ENCODE measurements at places on chromosomes 4 and X.
A peak's percentile ranks its signal among the peaks of the same experiment; 100 is the strongest.

GRCh38 chr4:91471280-91471679 lies 832.5 kb upstream of the GRID2 start:
- DNase-seq = no peak

GRCh38 chr4:73608689-73609594 lies 11.3 kb downstream of the RASSF6 start:
- no peak for DNase-seq

- DNase-seq = no peak
Observed at GRCh38 chr4:160825644-160826338, 1338.0 kb downstream of the FSTL5 start.

- DNase-seq = no peak
Observed at GRCh38 chr4:37517326-37517725, 168.8 kb downstream of the RELL1 start.

DNA sequence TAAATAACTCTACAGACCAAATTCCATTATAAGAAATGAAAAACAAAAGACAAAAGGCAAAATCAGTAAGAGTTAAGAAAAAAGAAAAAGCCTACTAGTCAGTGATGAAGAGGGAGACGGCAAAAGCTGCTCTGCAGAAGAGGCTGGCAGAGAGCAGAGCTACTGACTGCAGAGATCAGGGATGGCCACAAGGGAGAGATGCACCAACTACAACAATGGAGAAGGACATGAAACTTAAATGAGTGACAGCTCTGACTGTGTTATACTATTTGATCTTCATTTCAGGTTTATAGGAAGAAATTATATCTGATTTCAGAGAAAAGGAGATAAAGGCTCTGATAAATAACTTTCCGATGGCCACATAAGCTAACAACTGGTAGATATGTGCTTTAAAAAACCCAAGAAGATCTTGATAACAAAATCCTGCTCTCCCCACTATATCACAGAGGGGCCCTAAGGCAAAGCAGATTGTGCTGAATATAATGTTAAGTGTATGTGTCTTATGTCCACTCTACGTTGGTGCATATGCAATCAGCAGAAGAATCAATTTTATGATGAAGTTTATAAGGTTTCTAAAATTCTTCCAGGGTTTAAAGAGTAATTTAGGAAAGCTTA lies 58.4 kb upstream of the COX18 start:
- DNase-seq = peak; percentile 3

GRCh38 chrX:9576059-9576458 lies 111.2 kb downstream of the TBL1X start:
- DNase-seq = no peak

GRCh38 chrX:32893751-32894150 lies 317.6 kb downstream of the DMD start:
- no peak for DNase-seq

DNA sequence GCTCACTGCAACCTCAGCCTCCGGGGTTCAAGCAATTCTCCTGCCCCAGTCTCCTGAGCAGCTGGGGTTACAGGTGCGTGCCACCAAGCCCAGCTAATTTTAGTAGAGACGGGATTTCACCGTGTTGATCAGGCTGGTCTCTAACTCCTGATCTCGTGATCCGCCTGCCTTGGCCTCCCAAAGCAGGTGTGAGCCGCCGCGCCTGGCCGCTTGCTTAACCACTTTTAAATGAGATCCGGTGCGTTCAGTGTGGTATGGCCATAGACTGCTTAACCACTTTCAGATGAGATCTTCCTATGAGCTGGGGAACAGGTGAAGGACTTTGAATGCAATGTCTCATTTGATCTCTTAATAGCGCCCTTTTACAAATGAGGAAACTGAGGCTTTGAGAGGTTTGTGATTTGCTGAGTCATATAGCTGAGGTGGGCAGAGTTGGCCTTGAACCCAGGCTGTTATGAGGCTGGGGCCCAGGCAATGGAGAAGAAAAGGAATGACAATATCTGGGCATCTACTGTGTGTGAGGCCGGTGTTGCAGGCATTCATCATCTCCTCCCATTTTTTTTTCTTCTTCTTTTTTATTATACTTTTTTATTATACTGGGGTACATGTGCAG lies 41.9 kb upstream of the NSG1 start:
- DNase-seq = no peak

DNA sequence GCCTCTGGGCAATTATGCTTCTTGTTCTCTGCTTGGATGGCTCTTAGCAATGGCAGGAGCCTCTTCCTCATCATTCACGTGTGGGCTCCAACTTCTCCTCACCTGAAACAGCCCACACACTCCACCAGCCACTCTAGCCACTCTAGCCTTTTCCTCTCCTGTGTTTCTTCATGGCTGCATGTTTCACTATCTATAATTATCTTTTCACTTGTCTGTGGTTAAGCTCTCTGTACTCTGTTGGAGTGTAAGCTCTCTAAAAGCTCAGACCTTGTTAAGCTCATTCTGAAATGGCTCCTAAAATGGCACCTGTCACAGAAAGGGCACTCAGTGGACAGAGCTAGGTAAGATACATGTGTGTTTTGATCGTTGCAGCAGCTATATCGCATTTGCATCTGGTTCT lies 80.0 kb downstream of the SH3KBP1 start:
- DNase-seq = no peak

DNA sequence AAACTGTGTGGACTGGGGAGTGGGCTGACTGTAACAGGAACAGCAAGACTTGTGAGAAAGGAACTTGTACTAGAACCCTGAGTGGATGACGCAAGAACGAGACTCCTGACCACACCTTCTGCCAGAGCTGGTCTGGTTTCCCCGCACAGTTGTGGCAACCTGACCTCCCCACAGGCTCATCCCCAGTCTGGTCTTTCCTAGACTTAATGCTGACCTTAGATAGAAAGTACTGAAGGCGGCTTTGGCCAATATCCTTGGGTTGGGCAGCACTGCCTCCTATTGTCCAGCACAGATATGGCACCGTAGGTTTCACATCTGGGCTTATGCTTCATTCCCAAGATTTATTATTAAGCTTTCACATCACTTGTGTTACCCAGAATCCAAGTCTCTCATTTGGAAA lies 137.8 kb upstream of the FRG1 start:
- no peak for DNase-seq

- DNase-seq = no peak
Observed at GRCh38 chr4:138901177-138901576, 114.4 kb upstream of the NOCT start.

GRCh38 chr4:2830632-2831610 lies 12.7 kb upstream of the ADD1 start:
- no peak for DNase-seq

DNA sequence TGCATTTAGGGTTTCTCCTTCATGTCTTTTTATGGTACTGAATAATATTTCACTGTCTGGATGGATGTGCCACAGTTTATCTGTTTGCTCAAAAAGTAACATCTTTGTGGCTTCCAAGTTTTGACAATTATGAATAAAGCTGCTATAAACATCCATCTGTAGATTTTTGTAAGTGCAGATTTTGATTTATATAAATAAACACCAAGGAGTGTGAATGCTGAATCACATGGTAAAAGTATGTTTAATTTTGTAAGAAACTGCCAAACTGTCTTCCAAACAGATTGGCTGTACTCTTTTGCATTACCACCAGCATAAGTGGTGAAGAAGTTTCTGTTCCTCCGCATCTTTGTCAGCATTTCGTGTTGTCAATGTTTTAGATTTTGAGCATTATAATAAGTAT lies 158.7 kb upstream of the GIMD1 start:
- DNase-seq = no peak

DNA sequence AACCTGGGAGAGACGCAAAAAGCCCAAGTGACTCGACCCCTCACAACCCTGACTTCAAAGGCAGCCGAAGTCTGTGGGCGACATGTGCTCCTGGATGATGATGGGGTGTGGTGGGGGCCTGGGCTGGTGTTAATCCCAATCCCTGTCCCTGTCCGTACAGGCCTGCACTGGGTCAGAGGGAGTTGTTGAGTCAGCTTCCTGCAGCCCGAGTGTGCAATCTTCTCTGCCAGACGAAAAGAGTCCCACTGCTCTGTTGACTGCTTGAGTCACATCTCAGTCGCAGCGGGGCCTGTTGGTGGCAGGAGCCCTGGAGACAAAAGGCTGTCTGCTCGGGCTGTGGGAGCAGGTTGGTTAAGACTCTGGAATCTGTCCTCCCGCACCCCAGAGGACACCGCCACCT lies 10.3 kb downstream of the FAM3A start:
- DNase-seq = no peak

DNA sequence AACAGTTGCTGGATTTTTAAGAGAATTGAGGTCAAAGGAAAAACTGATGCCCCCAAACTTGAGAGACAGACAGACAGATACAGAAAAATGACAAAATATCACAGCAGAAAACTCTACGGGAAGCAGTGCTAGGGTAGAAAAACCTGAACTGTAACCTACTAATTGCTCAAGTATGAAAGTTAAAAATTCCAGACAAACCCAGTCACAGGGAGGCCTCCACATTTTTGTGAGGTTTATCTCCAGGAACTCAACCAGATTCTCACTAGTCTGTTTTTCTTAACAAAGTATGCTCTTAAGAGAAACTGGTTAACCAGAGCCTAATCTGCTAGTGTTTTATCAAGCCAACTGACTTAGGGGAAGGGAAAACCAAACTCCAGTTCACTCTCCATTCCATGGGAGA lies 19.9 kb upstream of the PPP3CA start:
- no peak for DNase-seq

- DNase-seq = no peak
Observed at GRCh38 chrX:152641996-152642395, 4.3 kb downstream of the GABRQ start.

- DNase-seq = no peak
Observed at GRCh38 chr4:156885374-156885773, 86.2 kb downstream of the PDGFC start.

- DNase-seq = no peak
Observed at GRCh38 chr4:177484613-177485021, 42.4 kb upstream of the AGA start.

DNA sequence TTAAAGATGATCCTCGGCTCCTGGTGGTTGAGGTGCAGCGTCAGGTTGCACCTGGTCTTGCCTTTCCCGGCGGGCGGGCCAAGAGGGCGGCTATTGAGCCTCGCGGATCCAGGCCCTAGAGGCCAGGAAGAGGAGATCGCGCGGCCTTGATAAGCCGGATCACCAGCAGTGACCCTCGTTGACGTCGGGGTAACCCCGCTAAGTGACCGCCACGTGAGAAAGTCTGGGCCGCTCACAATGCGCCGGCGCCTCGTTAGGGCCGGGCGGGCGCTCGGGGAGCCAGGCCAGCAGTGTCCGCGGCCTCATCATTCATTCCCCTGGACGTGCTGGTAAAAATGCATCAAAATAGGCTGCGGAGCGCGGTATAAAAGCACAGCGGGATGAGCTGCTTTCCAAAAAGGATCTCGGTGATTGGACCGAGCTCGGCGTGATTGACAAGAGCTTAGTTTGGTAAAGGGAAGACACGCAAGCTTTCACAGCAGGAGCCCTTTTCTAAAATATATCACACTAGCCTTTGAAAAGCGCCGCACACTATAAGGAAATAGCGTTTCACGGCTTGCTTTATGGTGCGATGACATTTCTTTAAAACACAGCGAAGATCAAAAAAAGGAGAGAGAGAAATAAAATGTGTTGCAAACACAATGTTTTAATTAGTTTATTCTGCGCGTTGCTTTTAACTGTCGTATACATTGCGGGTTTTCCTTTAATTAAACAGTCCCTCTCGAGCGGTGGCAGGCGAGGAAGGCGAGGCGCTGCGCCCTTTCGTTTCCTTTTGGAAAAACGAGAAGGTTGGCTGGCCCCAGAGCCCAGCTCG lies 15.9 kb upstream of the ZIC3 start:
- DNase-seq = no peak

DNA sequence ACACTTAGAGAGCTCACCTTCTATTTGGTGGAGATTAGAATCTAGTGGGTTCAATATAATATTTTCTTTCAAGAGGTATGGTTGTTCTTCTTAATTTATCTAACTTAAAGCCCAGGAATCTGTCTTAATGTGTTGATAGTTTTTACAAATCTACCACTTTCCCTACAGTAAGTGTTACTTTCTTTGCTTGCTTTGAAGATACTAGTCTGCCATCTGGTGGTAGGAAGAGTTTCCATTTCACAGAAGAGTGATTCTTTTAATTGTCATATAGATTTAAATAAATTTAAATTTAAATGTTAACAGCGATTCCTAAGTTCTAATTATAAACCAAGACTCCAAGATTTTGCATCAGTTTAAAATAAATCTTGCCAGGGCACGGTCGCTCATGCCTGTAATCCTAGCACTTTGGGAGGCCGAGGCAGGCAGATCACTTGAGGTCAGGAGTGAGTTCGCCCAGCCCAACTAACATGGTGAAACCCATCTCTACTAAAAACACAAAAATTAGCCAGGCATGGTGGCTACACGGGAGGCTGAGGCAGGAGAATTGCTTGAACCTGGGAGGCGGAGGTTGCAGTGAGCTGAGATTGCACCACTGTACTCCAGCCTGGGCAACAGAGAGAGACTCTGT lies 43.5 kb downstream of the NUDT9 start:
- DNase-seq = no peak

DNA sequence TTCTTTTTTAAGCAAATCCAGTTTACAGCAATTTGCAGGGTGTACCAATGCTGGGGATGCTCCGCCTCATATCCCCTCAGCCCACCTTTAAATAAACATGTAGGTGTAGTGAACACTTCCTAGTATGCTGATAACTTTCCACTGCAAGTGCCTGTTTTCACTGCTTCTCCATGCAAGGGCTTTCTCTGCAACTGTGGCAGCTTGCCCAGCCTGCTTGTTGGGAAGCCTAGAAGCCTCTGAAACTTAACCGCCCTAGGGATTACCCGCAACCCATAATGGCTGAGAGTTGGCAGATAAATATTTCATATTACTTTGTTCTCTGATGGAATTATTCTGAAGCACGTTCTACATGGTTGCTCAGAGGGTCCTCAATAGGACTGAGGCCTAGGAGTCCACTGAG lies 253.7 kb upstream of the DDX53 start:
- DNase-seq = no peak

- no peak for DNase-seq
Observed at GRCh38 chrX:48533165-48533564, 6.3 kb upstream of the TBC1D25 start.

- no peak for DNase-seq
Observed at GRCh38 chr4:139528377-139529005, 27.5 kb downstream of the SETD7 start.

GRCh38 chr4:58962424-58962823 lies 1852.2 kb upstream of the IGFBP7 start:
- no peak for DNase-seq

DNA sequence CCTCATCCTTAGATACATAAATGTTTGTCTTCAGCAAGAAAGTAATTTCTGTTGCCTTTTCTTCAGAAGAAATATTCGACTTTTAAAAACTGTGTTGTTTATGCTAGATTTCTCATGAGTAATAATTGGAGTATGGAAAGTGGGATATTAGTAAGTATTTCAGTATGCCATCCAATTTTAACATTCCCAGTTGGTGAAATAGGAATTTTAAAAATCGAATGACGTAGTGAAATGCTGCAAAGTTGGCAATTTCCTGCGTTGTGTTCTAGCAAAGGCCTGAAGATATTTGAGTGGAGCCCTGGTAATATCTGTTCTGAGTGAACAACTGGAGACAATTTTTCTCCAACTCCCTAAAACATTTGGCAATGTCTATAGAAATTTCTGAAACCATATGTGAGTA lies 190.1 kb downstream of the ZNF330 start:
- no peak for DNase-seq

All from activated CD4-positive, alpha-beta T cell treated with anti-CD3 and anti-CD28 coated beads for 4 hours (primary cell).